ENCODE measurements at places on chromosomes 12 and 14.

- no peak for DNase-seq
These were observed 227.1 kb downstream of the MSRB3 start for GRCh38 chr12:65505386-65506121.

- no peak for DNase-seq
These were observed 5.4 kb downstream of the BMP4 start for GRCh38 chr14:53951243-53951626.

- no peak for DNase-seq
These were observed 32.3 kb upstream of the DEGS2 start for GRCh38 chr14:100191584-100192249.

GRCh38 chr12:98752726-98753125, 107.6 kb downstream of the APAF1 start:
- DNase-seq, result no peak

DNA sequence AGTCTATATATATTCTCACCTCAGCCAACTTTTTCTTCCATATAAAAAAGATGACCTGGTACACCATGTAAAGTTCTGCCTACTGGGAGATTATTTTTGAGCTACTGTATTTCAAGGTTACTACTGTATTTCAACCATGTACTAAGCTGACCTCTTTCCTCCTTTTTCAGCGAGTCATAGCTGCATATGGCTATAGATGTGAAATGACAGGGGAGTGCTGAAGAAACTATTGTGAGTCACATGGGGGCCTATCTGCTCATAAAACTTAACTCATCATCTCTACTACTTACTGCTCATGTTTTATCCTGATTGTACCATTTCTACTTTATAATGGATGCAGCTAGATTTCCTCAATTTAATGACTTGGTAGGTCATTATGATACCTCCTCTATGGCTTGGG, 571.4 kb upstream of the ATP2B1 start:
- DNase-seq, result no peak

- DNase-seq, result no peak
These were observed 35.1 kb downstream of the WASHC3 start for GRCh38 chr12:102026728-102027127.
